T-helper 2 cell treated with Interferon-gamma antibody and Interleukin-4, amounts not matched to agents 5 μg/mL and 100 μg/mL, for 36 hours (primary cell): ENCODE measurements at places on chromosomes 16 and 17.

DNA sequence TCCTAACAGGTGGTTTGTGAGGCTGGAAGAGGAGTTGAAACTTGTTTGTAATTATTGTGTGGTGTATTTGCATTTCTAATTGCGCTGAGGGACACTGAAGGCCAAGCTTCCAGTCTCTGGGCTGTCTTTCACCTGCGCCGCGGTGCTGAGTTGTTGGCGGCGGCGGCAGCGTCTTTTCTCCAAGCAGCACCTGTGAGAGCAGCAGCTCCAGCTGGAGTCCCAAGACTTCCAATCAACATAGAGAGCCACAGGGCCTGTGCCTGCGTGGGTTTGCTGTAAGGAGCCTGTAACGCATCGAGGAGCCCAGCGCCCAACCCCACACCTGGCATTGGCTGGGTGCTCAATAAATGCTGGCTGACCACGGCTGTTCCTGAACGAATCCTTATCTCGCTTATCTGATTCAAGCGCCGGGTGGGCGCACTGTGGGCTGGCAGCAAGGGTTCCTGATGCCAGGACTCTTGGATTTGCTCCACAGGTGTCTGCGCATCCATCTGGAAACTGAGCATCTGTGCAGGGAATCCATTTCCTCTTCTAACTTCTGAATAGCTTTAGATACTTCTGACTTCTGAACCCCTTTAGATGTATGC is 138.1 kb downstream of the ASIC2 start:
- peaks cover 3% of the 10 kb centered on the region for H3K4me1 ChIP-seq
- DNase-seq = no peak
- no peak overlapping the region for H3K4me3 ChIP-seq
- H3K27ac ChIP-seq = no peak overlapping the region
- no peaks in the 10 kb centered on the region for H3K36me3 ChIP-seq
- no peaks in the 10 kb centered on the region for H3K27me3 ChIP-seq

DNA sequence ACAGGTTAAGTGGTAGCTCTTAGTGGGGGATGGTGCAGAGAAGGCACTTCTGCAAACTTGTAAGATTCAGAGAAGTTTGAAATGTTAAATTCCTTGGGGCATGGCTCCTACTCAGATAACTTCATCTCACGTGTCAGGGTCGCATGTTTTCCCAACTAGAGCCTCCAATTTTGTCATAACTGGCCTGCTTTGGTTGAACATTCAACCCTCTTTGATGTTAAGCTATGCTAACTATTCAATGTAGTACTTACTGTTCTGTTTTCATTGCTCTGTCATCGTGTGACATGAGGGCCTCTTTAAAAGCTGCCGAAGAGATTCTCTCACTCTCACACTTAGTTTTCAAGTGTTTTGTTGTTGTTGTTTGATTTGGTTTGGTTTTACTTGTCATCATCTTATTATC is 280.8 kb downstream of the CDH11 start:
- H3K27ac ChIP-seq = no peak overlapping the region
- no peak overlapping the region for H3K4me3 ChIP-seq
- no peaks in the 10 kb centered on the region for H3K36me3 ChIP-seq
- no peak for DNase-seq
- H3K27me3 ChIP-seq = no peaks in the 10 kb centered on the region

- H3K4me3 ChIP-seq = no peak overlapping the region
- no peaks in the 10 kb centered on the region for H3K36me3 ChIP-seq
- H3K27me3 ChIP-seq = no peaks in the 10 kb centered on the region
- H3K4me1 ChIP-seq = peaks cover 10% of the 10 kb centered on the region
Observed at GRCh38 chr17:41496803-41497484, 7.2 kb upstream of the KRT36 start.

GRCh38 chr17:57286399-57287105 is 30.2 kb downstream of the MSI2 start:
- no peaks in the 10 kb centered on the region for H3K27me3 ChIP-seq
- peaks cover 45% of the 10 kb centered on the region for H3K36me3 ChIP-seq
- H3K4me3 ChIP-seq = peak overlapping the region; percentile 80
- no peak for DNase-seq
- peak overlapping the region; percentile 94 for H3K27ac ChIP-seq

GRCh38 chr17:30812218-30813177 is 12.0 kb downstream of the CRLF3 start:
- peak overlapping the region; percentile 73 for H3K27ac ChIP-seq
- H3K4me3 ChIP-seq = no peak overlapping the region
- H3K27me3 ChIP-seq = no peaks in the 10 kb centered on the region
- H3K36me3 ChIP-seq = peaks cover 26% of the 10 kb centered on the region
- H3K4me1 ChIP-seq = peaks cover 44% of the 10 kb centered on the region

DNA sequence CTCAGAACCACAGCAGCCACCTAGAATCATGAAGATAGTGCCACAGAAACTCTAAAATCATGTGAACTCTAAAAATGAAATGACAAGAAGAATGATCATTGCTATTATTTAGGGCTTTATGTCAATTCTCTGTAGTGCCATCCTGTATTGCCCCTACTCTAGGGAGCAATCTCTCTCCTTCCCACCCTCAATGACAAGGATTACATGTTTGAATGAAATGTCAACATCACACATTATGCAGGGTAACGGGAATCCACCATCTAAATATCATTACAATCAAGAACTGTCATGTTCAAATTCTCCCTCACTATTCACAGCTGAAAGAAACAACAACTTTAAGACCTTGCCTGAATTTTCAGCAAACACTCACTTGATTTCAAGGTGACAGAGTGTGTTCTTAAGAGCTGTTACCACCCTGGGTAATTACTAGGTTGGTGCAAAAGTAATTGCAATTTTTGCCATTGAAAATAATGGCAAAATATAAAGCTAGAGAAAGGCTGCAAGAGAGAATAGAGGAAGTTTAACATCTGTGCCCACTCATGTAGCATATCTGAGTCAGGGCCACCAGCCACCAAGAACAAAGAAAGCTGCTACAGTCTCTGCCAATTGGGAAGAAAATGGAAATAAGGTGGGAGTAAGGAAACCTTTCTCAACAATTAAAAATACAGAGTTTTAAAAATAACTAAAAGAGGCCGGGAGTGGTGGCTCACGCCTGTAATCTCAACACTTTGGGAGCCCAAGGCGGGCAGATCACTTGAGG is 112.8 kb upstream of the PSMD7 start:
- DNase-seq = no peak
- no peak overlapping the region for H3K4me3 ChIP-seq
- H3K36me3 ChIP-seq = no peaks in the 10 kb centered on the region
- no peaks in the 10 kb centered on the region for H3K4me1 ChIP-seq
- no peak overlapping the region for H3K27ac ChIP-seq

GRCh38 chr17:36609498-36609862 is 8.1 kb downstream of the MRM1 start:
- no peak overlapping the region for H3K4me3 ChIP-seq
- peaks cover 8% of the 10 kb centered on the region for H3K4me1 ChIP-seq
- no peaks in the 10 kb centered on the region for H3K27me3 ChIP-seq
- no peak for DNase-seq
- no peak overlapping the region for H3K27ac ChIP-seq

DNA sequence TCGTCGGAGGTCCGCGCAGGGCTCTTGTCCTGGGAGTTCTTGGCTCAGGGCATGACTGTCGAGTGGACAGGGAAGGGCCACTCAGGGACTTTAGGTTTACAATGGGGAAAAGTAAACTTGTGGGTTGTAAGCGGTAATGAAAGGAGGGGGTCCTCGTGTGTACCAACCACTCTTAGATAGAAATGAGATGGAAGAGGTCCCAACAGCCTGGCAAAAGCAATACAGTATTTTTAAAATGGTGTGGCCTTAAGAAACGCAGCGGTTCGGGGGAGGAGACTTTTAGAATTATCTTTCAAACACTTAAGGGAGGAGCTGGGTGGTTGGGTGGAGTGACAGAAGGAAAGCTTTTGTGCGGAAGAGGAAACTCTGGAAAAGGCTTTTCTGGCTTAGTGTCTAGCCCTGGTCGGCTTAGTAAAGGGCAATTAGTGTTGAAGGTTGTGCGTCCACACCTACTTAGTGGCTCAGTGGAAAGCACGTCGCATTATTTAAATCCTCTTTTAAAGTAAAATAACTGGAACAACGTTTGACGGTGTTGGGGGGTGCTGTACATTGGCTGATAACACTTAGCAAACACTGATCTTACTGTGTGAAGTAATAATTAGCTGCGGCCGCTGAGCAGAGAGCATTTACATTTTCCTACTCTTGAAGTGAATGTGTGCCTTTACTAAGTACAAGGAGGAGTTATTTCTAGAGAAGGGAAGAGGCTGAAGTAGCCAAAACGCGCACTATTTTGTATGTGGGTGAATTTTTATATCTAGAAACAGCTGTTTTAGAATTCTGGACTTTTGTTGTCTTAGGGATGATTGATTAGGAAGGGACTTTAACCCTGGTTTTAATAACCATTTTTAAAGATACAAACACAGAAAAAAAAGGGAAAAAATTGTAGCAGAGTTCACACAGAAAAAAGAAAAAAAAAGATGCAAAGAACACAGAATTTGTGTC is 1.0 kb downstream of the WSB1 start:
- H3K4me1 ChIP-seq = peaks cover 38% of the 10 kb centered on the region
- H3K36me3 ChIP-seq = peaks cover 18% of the 10 kb centered on the region
- peak overlapping the region; percentile 99 for H3K27ac ChIP-seq
- H3K4me3 ChIP-seq = peak overlapping the region; percentile 94

DNA sequence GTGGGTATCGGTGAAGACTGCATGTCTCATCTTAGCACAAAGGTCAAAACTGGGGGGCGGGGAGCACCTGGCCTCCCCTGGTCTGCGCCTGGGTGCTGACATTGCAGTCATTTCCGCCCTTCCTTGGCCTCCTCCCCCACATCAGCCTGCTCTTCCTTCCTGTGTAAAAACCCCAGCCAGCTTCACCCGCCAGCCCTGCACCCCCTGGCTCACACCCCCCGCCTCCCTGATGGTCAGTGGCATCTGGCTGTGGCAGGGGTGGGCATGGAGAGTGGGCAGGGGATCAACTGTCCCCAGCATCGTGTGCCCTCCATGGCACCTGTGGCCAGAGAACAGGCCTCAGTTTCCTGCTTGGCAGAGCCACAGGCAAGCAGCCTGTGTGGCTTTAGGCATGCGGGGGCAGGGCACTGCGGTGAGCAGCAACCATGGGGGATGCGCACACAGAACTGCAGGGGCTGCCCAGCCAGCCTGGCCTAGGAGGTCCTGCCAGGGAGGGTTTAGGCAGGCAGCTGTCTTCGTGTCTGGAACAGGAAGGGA is 26.5 kb upstream of the LASP1NB start:
- H3K4me3 ChIP-seq = peak overlapping the region; percentile 82
- H3K27ac ChIP-seq = peak overlapping the region; percentile 95
- H3K27me3 ChIP-seq = no peaks in the 10 kb centered on the region

- no peaks in the 10 kb centered on the region for H3K27me3 ChIP-seq
- H3K4me3 ChIP-seq = no peak overlapping the region
- H3K27ac ChIP-seq = no peak overlapping the region
- no peaks in the 10 kb centered on the region for H3K36me3 ChIP-seq
Observed at GRCh38 chr16:12398029-12398682, 405.5 kb downstream of the CPPED1 start.

DNA sequence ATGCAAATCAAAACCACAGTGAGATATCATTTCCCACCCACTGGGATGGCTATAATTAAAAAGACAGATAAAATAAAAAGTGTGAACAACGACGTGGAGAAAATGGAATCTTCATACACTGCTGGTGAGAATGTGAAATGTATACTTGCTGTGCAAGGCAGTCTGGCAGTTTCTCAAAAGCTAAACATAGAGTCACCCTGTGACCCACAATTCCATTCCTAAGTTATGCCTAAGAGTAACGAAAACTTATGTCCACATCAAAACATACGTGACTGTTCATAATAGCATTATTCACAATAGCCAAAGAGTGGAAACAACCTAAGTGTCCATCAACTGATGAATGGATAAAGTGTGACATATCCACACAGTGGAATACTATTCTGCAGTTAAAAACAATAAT is 38.1 kb upstream of the VPS4A start:
- no peak overlapping the region for H3K27ac ChIP-seq
- H3K27me3 ChIP-seq = no peaks in the 10 kb centered on the region
- H3K4me1 ChIP-seq = peaks cover 5% of the 10 kb centered on the region
- no peak overlapping the region for H3K4me3 ChIP-seq
- no peak for DNase-seq

GRCh38 chr16:24359490-24359889 is 103.4 kb downstream of the CACNG3 start:
- H3K4me1 ChIP-seq = no peaks in the 10 kb centered on the region
- H3K27ac ChIP-seq = no peak overlapping the region
- H3K27me3 ChIP-seq = no peaks in the 10 kb centered on the region
- no peaks in the 10 kb centered on the region for H3K36me3 ChIP-seq

DNA sequence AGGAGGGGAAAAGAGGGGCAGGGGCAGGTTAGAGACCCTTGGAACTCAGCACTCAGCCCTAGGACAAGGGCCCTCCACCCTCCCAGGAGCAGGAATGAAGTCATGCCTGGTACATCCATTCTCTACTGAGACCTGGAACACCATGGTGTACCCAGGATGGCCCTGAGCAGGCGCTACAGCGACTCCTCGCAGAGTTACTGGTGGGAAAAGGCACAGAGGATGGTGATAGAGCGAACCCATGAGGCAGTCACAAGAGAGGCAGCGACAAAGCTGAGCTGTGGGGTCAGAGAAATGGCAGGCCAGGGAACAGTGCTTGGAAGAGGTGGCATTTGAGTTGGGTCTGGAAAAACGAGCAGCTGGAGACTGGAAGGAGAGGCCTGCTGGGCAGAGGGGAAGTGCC is 37.5 kb downstream of the SRCIN1 start:
- H3K36me3 ChIP-seq = no peaks in the 10 kb centered on the region
- peaks cover 82% of the 10 kb centered on the region for H3K27me3 ChIP-seq
- H3K4me1 ChIP-seq = peaks cover 2% of the 10 kb centered on the region

DNA sequence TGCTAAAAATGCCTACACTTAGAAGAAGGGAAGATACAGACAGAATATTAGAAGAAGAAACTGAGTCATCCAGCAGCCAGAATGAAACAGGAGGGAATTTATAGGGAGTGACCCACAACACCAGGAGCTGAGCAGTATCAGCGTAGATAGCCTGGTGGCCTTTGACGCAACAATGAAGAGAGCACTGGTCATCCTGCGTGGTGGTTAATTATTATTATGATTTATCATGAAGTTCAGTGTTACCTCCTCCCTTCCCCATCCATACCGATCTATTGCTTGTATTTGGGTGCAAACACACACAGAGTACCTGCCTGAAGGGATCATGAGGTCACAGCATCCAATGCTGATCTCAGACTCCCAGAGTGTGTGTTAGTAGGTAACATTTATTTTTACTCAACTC is 38.5 kb downstream of the ERCC4 start:
- no peak for DNase-seq
- H3K27ac ChIP-seq = no peak overlapping the region
- H3K36me3 ChIP-seq = no peaks in the 10 kb centered on the region

DNA sequence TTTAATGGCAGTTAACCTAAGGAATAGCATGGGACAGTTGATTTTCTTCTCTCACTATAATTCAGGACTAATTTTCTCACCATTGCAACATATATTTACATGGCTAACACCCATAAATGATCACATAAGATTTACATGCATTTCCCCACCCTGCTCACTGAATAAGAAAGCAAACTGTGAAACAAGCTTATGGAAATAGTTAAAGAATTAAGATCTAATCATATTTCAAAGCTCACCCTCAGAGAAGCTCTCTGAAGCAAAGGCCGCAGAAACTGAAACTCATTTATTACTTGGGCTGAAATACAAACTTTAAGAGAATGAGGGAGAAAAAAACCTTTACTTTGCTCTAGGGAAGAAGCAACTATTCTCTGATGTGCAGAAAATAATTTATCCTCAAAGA is 218.7 kb upstream of the AXIN2 start:
- DNase-seq = no peak
- H3K4me1 ChIP-seq = peaks cover 4% of the 10 kb centered on the region
- H3K36me3 ChIP-seq = no peaks in the 10 kb centered on the region
- no peak overlapping the region for H3K27ac ChIP-seq
- peaks cover 2% of the 10 kb centered on the region for H3K27me3 ChIP-seq

- DNase-seq = no peak
- no peak overlapping the region for H3K4me3 ChIP-seq
- peaks cover 6% of the 10 kb centered on the region for H3K4me1 ChIP-seq
Observed at GRCh38 chr17:28407974-28408306, 1.9 kb upstream of the SLC46A1 start.
